ENCODE measurements at places on chromosomes 7 and 10.

GRCh38 chr7:90248706-90249105 is 3.7 kb downstream of the CFAP69 start:
- DNase-seq = no peak

- DNase-seq = no peak
Measured at GRCh38 chr10:33214174-33214573, 120.3 kb downstream of the NRP1 start.

- DNase-seq = no peak
Measured at GRCh38 chr7:55087521-55087961, 68.7 kb downstream of the EGFR start.

DNA sequence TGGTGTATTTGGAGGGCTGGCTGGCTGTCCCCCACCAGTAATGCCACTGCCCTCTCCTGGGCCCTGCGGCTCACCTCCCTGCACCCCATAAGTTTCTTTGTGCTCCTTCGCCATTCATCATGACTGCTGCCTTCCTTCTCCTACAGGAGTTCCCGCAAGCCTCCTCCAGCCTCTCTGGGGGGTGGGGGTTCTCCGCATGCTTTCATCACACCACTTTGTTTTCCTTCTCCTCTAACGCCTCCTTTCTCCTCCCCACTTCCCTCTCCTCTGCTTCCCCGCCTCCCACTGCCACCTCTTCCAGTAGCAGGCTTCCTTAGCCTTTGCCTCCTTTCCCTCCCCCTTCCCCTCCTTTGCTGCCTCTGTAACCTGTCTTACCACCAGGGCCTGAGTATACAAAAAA is 58.1 kb downstream of the PAX2 start:
- no peak for DNase-seq

GRCh38 chr7:24200407-24200966 is 83.5 kb upstream of the NPY start:
- no peak for DNase-seq

Data from thoracic aorta (tissue), 2 donors.